HFFc6 (cell line): ENCODE measurements at places on chromosomes 7 and 10.

DNA sequence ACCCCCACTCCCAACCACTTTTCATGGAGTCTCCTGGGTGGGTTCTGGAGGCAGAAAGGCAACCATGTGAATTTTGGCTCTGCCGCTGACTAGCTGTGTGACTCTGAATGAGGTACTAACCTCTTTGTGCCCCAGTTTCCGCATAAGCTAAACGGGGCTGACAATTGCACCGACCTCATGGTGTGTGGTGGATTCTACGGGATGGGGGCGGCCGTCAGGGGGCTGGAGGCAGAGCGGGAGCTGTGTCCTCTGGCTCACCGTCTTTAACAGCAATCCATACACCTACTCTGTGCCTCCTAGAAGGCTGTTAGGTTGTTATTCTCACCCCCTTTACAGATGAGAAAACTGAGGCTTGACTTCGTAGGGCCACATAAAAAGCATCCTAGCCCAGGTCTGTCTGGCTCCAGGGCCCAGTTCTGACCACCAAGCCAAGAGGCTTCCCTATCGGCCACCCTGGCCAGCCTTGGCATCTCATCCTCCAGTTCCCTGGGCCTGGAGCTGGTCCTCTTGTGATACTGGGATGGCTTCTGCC is 4.3 kb upstream of the SLC29A3 start:
- no peak for DNase-seq

GRCh38 chr7:142104550-142105527 is 6.7 kb upstream of the MGAM2 start:
- no peak for DNase-seq

DNA sequence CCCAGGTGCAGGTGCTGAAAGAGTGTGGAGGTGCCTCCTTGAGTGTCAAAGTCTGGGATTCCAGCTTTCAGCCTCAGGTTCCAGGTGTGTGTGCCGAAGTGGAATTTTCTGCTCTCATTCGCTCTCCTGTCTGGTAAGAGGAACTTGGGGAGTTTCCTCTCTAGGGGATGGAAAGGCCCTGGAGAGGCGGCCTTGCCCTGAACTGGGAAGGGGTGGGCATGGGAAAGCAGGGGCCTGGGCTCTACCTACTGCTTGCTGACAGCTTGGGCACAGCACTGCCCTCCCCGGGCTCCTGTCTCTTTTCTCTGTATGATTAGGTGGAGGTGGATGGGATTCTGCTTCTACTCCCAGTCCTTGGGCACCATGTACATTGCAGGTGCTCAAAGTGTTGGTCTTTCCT is 192.8 kb downstream of the ZNF716 start:
- no peak for DNase-seq

- DNase-seq = no peak
These were observed 59.8 kb downstream of the BTAF1 start for GRCh38 chr10:91983416-91983815.

DNA sequence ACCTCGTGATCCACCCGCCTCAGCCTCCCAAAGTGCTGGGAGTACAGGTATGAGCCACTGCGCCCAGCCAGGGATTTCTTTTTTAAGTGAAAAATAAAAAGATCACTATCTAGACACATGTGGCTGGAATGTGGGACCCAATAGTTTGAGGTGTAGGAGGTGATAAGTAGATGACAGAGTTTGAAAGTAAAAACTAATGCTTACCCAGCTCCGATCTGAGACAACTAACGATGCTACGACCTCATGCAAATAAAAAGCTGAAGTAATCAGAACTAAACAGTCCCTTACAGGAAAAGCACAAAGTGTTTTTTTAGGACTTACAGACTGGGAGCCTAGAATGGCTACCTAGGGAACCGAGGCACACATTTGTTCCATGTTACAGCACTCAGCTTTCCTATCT is 23.0 kb downstream of the PCGF6 start:
- no peak for DNase-seq

DNA sequence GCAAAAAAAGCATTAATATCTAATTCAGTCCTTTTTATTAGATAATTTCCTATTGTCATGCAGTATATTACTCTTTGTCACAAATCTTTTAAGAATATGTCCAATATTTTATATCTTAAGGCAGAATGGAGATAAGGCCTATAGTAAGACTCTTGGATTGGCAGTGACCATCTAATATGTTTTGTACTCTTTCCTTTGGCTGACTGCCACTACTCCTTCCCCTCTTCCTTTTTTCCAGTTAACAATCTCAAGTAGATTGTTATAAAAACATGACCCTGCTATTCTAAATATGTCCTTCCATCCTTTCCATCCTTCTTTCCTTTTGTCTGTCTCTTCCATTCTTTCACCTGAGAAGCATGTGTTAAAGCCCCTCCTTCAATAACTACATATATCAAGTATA is 92.8 kb upstream of the TMEM168 start:
- no peak for DNase-seq

GRCh38 chr10:108598320-108598695 is 1325.0 kb downstream of the XPNPEP1 start:
- no peak for DNase-seq

GRCh38 chr7:15603124-15603523 is 41.3 kb upstream of the AGMO start:
- DNase-seq = no peak

DNA sequence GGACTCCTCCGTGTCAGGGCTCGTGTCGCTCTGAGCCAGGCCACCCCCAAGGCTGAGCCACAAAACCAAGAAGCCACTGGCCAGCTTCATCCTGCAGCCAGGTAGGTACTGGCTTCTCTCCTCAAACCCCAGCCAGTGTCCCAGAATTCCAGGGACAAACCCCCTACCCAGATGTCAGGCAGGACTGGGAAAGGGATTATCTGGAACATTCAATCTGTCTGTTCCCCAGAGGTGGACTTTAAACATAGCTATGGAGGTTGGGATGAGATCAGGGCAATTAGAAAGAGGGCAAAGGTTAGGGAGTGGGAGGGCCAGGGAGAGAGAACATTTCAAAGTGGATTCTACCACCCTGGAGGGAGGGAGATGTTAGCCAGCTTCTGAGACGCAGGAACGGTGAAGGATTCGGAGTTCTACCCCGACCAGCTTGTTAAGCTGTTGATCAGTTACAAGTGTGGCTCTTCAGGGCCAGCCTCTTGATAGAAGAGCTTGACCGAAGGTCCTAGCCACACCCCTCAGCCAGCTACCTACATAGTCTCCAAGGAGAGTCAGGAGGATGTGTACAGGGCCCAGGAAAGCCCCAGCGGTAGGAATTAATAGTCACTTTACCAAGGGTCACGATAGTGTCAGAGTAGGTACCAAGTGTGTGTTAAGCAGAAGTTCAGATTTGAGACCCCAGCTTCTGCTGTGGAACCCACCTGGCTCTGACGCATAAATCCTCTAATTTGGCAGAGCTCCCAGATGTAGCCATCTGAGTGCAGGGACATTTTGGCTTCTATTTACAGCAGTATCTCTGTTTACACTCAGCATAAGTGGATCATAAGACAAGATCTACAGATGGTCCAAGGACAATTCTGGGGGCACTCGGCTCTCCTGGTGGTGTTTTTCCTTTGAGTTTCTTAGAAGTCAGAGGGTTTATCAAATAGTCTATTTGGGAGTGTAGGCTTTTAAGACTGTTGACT is at the start of gene PLA2G12B:
TSS of gene PLA2G12B (minus strand) at position 211 of the 959 bp plus-strand sequence. CDS start at position 90, 121 bp downstream.
- DNase-seq = no peak

DNA sequence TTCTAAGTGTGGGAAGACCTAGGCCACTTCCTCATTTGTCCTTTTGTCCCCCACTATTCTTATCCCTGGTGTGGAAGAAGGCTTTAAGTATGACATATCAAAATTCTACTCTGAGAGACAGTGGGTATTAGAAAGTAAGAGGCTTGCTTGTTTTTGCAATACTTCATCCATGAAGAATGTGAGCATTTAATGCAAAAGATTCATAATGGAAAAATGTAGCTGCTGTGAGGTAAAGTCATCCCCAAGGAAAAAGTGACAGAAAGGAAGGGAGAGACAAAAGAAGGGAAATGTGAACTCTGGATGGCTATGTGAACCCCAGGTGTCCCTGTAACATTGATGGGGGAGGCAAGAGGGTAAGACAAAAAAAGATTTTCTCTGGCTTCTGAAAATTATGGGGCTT is 607.5 kb downstream of the SORCS1 start:
- DNase-seq = peak; percentile 57

- no peak for DNase-seq
These were observed 210.2 kb upstream of the SLC26A5 start for GRCh38 chr7:103656221-103656620.

- DNase-seq = no peak
These were observed 8.9 kb upstream of the AKR1C2 start for GRCh38 chr10:5012595-5012994.
